ENCODE measurements at places on chromosomes 5 and 9.
A peak's percentile ranks its signal among the peaks of the same experiment; 100 is the strongest.

DNA sequence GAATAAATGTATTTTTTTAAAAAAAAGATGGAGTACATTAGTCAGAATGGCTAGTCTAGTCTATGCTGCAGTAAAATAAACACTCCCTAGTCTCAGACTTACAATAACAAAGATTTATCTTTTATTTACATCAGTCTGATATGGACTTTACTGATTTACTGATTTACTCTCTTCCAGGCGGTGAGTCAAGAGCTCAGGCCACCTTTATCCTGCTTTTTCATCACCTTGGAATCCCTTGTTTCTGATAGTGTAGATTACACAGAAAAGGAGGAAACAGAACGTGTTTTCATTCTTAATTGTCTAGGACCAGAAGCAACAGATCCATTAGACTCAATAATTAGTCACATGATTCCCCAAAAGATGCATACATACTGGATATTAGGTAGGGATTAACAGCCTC lies 290.1 kb upstream of the TRPC7 start:
- no peak for DNase-seq

DNA sequence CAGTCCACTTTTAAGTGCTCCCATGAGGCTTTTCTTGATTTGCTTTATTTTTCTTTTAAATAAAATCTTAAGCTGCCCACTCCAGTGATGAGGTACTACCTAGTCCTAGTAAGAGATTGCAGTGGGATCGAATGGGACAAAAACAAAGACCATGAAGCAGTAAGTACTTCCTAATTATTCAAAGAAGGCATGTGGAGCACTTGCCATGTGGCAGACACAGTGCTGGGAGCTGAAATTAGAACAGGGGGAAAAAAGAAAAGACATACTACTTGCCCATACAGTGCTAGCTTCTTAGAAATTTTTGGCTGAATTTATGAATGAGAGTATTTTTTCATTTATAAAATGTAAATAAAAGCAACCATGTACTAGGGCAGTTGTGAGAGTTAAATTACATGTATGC lies 239.9 kb upstream of the TNC start:
- no peak for DNase-seq

DNA sequence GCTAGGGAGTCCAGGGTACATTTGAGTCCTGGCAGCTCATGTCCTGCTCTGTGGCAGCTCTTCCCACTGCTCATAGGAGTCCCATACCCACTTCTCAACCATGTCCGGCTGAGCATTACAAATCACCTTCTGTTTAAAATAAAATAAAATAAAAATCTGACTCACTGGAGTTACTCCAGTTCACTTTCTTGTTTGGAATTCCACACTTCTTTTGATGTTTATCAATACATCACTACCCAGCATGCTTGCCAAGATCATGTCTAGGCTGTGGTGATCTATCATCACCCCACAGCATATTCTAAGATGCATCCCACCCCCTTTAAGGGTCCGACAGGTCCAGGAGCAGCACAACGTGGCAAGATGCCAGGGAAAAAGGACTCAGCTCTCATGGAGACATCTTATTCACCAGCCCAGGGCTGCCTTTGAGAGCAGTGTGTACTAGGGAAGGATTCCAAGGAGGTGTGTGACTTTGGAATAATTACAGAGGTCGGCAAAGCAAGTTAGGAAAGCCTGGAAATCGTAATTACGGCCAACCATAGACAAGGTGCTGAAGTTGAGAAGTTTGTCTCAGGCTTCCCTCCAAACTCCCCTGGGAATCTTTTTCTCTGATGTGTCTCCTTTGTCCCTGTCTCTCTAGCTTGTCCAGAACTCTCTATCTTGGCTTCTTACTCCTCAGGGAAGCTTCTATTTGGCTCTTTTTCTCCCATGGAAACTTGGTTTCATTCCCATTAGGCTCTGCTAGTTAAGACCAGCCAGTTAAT lies 111.4 kb upstream of the SLC1A3 start:
- DNase-seq = no peak

GRCh38 chr5:68528821-68529273 lies 313.3 kb downstream of the PIK3R1 start:
- no peak for DNase-seq

DNA sequence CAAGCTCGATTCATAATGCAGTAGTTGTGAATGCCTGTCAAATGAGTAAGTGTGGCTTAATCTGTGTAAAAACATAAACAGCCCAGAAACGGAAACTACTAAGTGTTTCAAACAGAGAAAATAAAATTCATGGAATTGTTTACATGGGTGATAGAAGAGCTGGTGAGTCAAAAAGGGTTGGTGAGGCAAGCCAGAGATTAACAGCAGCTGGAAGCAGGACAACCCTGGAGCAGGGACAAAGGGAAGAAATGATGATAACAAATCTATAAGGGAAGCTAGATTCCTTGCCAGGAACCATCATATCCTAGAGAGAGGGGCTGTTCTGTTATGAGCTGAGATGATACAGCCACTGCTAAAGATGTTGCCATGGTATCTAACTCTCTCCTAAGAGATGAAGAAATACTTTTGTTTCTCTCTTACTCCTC lies 18.0 kb upstream of the PRR16 start:
- peak; percentile 50 for DNase-seq

GRCh38 chr5:68303038-68303738 lies 87.6 kb downstream of the PIK3R1 start:
- DNase-seq = no peak

DNA sequence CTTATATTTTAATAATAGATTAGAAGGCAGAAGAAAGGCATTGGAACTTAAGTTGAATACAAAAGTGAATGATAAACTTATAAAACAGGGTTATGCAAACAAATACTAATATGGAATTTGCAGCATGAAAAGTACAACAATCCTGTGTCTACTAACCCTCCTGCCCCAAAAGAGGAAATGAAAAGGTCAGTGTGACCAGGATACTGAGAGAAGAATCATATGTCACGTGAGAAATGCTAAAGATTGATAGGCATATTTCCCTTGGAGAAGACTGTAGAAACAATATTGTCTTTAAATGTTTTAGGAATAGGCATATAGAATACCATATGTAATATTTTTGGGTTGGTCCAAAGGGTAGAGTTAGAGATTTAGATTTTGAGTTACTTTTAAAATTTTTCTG lies 3.8 kb downstream of the WDR36 start:
- no peak for DNase-seq

- DNase-seq = no peak
Observed at GRCh38 chr9:92590377-92590776, 54.6 kb upstream of the ECM2 start.

GRCh38 chr5:149664083-149664482 lies 66.0 kb upstream of the PPARGC1B start:
- DNase-seq = no peak

DNA sequence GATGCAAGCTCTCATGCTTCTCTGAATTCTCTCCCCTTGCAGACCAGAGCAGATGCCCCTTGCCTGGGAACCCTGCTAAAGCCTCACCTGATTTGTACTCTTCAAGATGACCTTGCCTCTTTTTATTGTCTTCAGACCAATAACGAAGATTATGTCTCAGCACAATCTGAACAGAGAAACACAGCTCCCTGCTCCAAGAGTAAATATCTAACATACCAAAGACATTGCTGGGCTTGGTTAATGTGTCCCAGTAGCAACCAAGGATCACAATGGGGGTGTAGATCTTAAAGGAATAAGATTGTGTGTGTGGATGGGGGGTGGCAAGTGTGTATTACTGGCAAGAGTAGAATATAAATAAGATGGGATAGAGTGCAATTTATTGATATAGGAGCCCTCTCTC lies 67.6 kb upstream of the LHFPL2 start:
- DNase-seq = no peak

DNA sequence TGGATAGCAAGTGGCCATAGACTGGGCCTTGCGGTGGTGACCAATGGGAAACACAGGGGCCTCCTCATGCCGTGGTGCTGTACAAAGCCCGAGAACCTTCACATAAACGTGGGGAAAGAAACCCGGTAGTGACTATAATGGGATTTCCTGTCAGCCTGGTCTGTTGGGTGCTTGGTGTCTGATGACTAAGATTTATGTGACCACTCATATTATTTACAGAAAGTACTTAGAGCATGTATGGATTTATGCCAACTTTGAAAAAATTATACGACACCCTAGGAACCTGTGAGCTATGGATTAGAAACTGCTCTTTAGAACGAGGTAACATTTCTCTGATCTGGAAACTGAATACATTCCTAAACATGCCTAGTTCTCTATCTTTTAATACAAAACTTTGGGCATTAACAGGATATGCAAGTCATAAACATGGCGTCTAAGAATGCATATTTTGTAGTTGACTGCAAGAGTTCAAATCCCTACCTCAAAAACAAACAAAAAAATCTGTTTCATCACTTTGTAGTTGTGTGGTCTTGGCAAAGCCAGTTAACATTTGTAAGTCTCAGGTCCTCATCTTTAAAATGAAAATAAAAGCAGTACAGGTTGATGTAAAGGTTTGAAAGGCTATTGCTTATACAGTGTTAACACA lies 85.4 kb downstream of the TMEM167A start:
- DNase-seq = no peak

DNA sequence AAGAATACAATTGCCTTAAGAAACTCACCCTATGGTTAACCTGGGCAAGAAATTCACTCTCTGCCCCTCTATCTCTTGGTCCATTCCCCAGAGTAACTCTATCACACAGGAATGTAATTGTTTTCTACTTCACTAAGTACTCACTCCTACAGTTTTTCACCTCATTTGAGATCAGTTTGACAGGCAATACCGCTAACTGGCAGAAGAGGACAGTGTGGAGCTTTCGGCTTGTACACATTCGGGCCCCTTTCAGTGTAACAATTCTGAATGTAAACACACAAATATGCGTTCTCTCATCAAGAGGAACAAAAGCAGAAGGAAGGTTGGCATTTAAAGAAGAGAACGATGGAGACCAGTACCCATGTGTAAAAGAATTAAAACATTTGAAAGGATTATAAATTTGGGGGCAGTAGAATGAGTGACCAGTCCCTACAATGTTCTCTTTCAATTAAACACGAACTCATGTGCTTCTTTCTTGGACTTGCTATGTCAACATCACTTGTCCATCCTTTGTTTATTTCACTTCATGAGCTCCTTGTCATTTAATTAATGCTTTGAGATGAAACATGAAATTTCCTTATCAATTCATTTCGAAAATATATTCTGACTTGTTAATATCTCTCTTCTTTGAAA lies 188.5 kb upstream of the GRAMD2B start:
- peak; percentile 18 for DNase-seq

Data from NCI-H460 (cell line).